Mammary epithelial cell (primary cell): ENCODE measurements at places on chromosomes 7 and 10.
A peak's percentile ranks its signal among the peaks of the same experiment; 100 is the strongest.

DNA sequence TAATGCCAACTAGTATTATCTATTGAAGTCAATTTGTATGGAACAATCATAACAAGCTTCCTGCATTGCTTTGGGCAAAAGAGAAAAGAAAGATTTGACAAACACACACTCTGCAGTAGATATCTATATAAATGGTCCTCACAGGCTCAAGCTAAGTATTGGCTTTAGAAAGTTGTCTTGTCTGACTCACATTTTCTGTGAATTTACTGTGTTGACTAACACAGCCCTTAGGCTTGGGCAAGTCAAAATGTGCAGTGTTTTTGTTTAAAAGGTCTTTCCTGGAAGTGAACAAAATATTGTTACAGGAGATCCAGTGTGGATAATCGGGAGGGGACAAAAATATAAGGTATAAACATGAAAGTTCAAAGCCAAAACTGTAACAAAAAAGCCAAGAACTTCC, 194.4 kb downstream of the RELN start:
- DNase-seq = peak; percentile 12

GRCh38 chr7:47571331-47572093, 10.4 kb downstream of the TNS3 start:
- peak; percentile 61 for DNase-seq

GRCh38 chr10:36903040-36903439, 222.4 kb upstream of the ANKRD30A start:
- DNase-seq = no peak

GRCh38 chr10:68121852-68122251, 12.6 kb downstream of the MYPN start:
- no peak for DNase-seq

DNA sequence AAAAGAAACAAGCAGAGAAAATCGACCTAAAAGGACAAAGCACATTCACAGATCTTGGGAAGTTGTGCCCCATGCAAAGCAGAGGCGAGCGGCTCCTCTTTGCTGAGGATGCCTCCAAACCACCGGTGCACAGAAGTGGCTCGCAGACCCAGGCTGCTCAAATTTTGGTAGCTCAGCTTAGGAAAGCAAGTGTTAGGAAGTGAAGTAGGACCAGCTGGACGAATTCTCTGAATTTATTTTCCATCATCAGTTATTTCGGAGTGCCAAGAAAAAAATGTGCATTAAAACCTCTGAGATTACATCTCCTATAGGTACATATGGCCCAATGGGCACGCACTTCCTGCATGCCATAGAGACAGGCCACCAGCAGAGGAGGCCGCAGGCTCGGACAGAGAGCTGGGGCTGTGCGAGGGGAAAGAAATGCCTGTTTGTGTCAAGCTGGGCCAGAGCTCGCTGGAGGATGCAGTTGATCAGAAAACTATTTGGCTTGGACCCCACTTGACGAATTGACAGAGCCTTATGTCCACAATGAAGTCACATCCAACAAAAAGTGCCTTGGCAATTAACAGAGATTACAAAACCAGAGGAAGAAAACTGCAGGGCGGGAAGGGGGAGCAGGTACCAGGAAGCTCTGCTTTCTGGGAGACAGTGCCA, 122.3 kb upstream of the LYZL2 start:
- DNase-seq = no peak

DNA sequence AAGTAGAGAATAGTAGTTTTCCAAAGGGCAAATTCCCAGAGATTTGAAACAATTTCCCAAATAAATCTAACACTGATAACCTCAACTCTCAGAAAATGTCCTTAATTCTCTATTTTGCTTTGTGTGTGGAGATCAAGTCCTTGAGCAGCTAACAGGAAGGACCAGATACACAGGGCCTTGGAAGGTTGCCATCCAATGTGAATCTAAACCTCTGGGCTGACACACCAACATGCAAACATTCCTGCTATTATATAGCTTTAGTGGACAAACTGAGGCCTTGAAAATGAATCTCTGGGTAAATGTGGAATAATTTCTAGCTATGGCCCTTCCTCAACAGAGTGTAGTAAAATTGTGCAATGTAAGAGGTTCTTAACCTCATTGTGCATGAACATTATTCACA, 44.1 kb upstream of the PARD3 start:
- DNase-seq = no peak

GRCh38 chr10:23174074-23174976, 17.8 kb upstream of the PTF1A start:
- peak; percentile 34 for DNase-seq

DNA sequence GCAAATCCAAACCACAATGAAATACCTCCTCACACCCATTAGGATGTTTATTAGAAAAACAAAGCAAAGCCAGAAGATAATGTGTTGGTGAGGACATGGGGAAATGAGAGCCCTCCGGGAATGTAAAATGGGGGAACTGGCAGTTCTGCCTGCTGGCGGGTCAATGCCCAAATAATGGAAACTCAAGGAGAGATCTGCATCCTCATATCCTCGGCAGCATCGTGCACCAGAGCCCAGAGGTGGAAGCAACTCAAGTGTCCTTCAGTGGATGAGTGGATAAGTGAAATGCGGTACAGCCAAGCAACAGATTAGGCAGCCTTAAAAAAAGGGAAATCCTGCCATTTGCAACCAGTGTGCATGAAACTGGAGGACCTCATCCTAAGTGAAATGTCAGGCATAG, 325.2 kb downstream of the WDR37 start:
- DNase-seq = no peak

DNA sequence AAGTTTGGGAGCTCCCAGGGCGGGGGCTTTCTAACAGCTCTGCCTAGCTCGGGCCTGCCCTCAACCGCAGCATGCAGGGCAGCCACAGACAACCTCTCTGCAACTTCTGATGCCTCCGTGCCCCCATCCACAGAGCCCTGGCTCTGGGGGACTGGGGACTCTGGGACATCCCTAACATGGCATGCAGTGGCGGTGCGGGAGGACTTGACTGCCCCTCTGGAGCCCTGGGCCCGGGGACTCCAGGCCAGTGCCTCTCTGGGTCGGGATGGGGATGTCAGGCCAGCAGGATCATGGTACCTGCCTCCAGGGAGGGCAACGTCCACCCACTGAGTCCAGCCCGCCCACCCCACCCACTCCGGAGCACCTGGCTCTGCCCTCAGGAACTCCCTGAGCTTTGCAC, 520 bp upstream of the AQP1 start:
- DNase-seq = no peak

DNA sequence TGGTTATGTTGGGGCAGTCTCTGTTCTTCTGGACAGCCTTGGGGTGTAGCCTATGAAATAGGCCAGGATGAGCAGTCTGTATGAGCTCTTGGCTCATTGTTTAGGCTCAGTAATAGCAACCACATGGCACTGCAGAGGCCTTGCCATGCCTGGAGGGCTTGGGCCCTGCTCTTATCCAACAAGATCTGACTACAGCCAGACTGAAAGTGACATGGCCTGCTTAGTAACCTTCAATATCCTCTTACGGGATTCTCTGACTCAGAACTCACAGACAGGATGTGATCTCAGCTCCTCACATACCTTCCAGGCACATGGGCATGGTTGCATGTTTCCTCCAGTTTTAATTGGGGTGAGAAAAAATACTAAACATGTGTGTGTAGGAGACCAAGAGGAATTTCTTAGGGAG, 289.3 kb downstream of the PTEN start:
- DNase-seq = peak; percentile 96

DNA sequence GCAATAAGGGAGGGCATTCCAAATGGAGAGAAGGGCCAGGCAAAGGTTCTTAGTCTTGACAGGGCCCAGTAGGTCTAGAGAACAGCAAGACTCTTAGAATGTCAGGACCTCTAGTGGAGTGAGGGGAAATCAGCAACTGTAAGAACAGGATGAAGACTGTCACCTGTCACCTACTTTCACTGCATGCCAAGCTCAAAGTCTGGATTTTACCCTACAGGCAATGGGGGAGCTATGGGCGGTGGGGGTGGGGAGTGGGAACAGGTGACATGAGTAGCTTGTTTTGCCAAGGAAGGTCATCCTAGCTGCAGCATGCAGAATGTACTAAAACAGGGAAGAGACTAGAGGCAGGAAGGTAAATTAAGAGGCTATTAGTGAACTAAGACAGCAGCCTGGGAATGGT, 18.3 kb downstream of the GOT1 start:
- DNase-seq = no peak

- DNase-seq = no peak
Measured at GRCh38 chr7:152090747-152091146, 65.3 kb downstream of the GALNT11 start.
